ENCODE measurements at places on chromosomes 5 and 9.

DNA sequence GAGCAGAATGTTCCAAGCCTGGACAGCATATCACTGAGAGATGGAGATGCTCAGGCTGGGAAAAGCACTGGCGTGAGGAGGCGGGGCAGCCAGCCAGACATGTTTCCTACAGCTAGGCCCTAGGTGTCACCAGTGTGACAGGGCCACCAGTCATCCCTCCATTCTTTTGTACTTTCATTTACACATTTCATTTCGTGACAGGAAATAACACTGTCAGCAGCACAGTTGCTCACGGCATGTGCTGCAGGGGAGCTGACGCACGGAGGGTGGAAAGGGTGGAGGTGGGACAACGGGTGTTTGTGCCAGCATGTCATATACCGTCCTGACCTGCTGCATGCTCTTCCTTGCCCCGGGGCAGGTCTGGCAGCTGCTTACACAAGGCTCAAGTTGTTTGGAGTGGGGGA lies 14.8 kb upstream of the CEMIP2 start:
- DNase-seq = no peak

GRCh38 chr5:6722015-6722414 lies 8.8 kb downstream of the TENT4A start:
- DNase-seq = no peak

DNA sequence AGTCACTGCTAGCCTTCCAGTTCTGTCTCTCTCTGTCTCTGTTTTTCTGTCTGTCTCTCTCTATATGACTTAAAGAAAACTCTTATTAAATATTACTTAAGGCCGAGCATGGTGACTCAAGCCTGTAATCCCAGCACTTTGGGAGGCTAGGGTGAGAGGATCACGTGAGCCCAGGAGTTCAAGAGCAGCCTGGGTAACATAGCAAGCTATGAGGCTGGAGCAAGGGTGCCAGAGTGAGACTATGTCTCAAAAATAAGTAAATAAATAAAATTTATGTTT lies 1.7 kb upstream of the GBGT1 start:
- DNase-seq = no peak

GRCh38 chr5:79318935-79319614 lies 83.1 kb downstream of the JMY start:
- no peak for DNase-seq

DNA sequence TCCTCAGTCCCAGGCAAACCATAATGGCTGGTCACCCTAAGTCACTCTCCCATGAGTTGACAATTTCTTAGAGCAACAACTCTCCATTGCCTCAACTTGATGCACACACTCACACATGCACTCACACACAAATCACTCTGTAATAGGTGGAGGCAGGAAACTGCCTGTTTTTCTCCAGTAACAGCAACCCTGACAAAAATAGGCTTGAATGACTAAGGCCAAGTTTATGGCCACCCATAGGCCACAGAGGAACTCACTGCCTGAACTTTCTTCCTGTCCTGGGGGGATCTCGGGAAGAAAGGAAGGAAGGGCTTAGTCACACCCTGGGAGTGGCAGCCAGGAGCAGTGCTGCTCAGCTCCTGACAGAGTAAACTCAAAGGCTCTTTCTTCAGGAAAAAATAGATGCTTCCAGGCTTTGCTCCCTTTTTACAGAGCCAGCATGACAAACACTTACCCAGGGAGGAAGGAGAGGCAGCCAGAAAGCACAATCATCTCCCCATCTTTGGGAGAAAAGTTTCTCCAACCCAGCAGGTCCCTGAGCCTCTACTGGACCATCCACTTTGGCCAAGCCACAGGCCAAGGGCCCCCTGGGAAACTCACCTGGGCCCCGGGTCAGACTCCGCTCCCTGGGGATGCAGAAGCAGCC lies 368 bp downstream of the SH3TC2 start:
- DNase-seq = no peak

GRCh38 chr5:147483188-147483790 lies 26.6 kb downstream of the DPYSL3 start:
- DNase-seq = no peak

DNA sequence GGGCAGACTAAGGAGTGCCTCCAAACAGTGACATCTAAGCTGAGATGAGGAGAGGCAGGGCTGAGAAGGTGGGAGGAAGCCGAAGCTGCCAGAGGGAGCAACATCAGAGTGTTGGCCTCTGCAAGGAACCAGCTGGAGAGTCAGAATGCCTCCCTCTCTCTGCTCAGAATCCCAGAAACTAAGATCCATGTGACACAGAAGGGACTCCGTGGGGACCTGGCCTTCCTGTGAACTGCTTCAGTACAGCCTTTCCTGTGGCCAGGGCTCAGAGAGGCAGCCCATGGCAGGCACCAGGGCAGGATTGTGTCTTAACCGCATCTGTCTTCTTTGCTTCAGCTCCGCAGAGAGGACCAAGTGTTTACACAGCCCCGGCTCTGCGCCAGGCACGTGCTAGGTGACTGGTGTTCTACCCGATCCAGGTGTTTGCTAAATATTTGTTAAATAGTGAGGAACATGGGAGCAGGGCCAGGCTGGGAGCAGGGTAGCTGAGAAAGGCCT lies 33.5 kb downstream of the KCNMB1 start:
- DNase-seq = no peak

DNA sequence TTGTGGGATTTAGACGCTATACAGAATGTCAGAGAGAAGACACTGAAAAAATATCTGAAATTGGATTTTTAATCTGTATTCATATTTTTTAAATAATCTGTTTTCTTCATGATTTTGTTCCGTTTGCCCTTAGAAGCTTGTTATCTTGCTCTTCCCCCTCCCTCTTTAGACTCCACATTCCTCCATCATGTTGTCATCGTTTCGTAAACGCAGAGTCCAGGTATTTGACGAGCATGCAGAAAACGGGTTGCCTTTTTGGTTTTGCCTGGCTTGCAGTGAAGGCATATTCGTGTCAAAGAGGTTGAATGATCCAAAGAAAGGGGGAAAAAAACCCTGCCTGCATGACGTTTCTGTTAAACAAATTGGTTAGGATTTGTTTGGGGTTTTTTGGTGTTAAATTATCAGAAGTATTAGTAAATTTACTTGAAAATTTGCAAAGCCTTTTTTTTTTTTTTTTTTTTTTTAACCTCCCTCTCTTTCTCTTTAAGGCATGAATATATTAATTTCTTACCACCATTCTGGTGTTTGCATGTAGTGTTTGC lies 2.9 kb downstream of the SPTAN1 start:
- DNase-seq = no peak

GRCh38 chr5:136240894-136241293 lies 47.9 kb upstream of the SMIM32 start:
- DNase-seq = no peak

DNA sequence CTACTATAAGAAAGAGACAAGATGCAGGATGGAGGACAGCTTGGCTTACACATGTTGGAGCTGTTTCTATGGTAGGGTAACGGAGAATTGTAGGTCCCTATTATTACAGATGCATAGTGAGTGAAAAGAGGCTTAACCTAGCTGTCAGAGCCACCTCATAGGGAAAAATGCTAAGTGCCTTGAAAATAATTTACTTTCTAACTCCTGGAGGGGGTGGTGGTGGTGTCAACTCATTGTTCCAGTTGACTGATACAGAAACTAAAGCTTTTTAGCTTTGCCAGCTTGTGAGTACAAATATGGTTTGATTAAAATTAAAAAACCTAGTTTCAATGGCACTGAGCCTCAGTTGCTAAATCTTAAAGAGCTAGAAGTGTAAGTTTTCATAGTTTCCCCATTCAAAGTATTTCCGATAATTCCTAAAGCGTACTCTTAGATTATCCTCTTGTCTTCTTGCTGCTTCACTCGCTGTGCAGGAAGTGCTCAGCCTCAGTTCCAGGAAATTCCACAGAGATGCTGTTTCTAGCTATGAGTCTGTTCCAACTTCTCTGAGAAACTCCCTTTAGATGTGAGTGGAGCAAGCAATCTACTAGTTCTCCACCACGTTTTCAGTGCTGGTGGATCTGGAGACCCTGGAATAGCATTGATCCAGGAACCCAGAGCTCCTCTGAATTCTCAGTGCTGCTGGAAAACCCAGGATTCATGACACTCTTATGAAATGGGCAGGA lies 265.2 kb downstream of the DMAC1 start:
- DNase-seq = no peak

Data from H1 (cell line).